NCI-H446 (cell line): ENCODE measurements at places on chromosomes 1 and 21.
A peak's percentile ranks its signal among the peaks of the same experiment; 100 is the strongest.

DNA sequence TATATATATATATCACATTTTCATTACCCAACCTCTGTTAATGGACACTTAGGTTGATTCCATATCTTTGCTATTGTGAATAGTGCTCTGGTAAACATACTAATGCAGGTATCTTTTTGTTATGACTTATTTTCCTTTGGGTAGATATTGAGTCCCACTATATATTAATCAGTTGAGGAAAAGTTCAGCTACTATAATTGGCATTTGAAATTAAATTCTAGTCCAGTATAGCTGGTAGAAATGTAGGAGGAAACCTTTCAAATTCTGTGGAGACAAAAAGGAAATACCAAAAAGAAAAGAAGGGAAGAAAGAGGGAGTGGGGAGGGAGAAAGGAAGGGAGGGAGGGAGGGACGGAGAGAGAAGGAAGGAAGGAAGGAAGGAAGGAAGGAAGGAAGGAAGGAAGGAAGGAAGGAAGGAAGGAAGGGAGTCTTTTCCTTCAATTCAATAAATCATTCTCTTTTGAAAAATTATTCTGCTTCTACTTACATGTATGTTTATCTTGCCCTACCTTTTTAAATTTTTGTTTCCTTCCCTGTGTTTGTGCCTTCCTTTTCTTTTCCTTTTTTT lies 311.9 kb downstream of the TPR start:
- DNase-seq: no peak

DNA sequence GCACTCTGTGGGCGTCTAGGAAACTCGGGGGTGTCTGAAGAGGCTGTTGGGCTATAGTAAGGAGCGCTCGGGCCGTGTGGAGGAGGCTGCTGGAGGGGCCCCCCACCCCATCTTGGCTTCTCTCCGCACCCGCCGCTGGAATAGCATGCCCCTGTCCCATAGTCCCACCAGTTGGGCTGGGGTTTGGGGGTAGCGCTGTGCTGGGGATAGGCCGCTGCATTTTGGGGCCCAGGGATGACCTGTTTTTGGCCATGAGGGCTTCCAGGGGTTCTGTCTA lies 511 bp downstream of the EFNA3 start:
- no peak for DNase-seq

GRCh38 chr1:213380865-213381264 lies 329.8 kb downstream of the RPS6KC1 start:
- no peak for DNase-seq

DNA sequence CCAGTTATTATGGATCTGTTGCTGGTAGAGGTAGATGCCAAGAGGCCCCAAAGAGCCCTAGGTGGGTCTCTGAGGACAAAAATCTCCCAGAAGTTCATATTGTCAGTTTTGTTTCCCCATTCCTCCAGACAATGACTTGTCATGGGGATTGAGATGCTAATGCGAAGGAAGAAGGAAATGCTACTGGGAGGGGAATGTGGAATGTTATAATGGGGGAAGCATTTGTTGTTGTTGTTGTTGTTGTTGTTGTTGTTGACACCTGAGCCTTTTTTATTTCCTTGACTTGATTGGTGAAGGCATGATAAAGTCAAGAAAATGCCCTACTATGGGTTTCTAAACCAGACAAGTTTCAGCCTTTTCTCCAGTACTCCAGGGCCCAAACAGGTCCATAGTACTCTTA lies 108.9 kb downstream of the BEND5 start:
- no peak for DNase-seq

GRCh38 chr1:162703708-162704107 lies 71.4 kb downstream of the DDR2 start:
- no peak for DNase-seq

GRCh38 chr1:236858165-236858564 lies 63.1 kb downstream of the MTR start:
- no peak for DNase-seq

DNA sequence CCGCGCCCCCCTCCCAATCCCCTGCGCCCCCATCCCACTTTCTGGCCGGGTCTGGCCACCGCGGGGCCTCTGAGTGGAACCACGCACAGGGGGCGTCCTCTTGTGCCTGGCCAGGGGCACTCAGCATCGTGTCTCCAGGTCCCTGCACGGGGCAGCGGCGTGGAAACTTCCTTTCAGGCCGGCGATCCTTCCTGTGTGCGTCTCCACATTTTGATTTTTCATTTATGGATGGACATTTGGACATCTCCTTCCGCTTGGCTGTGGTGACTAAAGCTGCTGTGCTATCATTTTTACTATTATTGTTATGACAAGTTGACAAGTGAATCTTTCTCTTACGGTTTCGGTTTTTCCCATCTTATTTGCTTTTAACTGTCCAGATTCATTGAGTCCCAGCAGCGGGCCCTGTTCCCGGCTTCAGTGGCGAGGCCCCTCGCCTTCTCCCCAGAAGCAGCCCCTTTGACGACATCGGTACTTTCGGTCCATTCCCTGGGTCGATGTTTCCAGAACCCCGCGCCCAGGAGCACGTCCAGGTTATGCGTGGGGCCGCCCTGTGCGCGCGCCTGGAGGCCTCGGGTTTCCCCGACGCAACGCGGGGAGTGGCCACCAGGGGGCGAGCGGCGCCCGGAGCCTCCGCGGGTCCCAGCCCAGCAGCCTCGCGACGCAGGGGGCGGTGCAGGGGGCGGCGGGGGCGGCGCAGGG lies 12.4 kb upstream of the SLC19A1 start:
- peak; percentile 27 for DNase-seq

GRCh38 chr1:40053138-40053887 lies 12.8 kb downstream of the CAP1 start:
- no peak for DNase-seq

DNA sequence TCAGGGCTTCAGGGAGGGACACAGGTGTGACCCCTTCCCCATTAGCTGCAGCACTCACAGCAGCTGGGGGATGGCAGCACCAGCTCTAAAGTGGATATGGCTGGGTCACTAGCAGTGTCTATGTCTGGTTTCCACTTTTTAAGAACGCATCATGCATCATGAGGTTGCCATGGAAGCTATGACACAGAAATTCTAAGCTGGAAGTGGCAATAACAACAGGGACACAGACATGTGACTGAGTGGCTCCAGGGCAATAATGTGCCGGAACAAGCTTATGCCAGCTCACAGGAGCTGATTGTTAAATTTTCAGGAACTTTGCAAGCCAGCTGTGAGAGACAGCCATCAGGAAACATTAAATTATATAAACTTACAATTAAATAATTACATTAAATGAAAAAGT lies 51.2 kb upstream of the NFASC start:
- no peak for DNase-seq

GRCh38 chr1:11789126-11790067 lies 16.4 kb downstream of the MTHFR start:
- DNase-seq: no peak

DNA sequence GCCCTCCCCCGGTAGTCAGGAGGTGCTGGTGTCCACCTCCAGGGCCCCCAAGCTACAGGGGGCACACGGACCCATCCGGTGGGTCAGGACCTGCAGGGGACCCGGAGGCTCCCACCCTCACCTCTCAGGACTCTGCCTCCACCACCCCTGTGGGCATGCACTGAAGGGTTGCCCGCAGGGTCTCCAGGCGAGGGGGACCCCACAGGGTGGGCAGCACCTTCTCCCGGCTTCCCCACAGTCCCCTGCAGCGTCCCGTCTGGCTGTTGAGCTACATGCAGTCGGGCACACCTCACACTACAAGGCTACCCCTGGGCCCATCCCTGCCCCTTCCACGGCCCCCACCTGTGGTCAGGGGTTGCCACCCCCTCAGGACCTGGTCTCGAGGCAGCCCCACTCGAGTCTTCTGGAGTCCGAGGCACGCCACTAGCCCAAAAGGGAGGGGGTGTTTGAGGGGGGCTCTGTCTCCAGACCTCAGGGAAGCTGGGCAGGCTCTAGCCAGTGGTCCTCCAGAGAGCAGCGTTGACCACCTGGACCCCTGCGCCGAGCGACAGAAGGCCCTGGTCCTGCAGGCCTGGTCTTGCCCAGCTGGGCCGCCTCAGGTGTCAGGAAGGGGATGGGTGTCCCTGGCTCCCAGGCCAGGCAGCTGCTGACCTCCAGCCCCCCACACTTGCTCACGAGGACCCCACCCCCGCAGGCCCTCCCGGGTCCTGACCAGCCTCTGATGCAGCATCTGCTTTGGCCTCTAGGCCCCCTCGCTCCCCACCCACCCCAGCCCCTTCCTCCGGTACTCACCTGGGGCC lies 9.6 kb downstream of the PARS2 start:
- DNase-seq: no peak

- DNase-seq: peak; percentile 82
Measured at GRCh38 chr1:118204648-118205047, 19.6 kb upstream of the SPAG17 start.

GRCh38 chr1:25863486-25864262 lies 4.4 kb upstream of the AUNIP start:
- DNase-seq: no peak

DNA sequence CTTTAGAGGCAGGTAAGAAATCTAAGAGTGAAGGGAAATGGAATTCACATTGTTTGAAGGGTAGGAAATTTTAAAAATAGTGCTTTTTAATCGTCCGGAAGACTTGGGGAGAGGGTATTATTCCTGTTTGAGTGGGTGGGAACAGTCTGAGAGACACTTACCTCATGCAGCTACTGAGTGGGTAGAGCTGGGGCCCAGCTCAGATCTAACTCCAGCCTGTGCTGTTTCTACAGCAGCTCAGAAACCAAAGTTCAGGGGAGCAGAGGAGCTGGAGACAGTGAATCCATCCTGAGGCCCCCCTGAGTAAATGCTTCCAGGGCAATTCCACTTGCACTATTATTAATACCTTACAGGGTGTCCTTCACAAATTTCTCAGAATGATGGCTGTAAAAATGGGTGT lies 63.8 kb downstream of the FGGY start:
- no peak for DNase-seq

GRCh38 chr1:78902641-78903040 lies 103.9 kb downstream of the ADGRL4 start:
- no peak for DNase-seq

GRCh38 chr1:180851995-180852887 lies 60.5 kb upstream of the KIAA1614 start:
- no peak for DNase-seq

DNA sequence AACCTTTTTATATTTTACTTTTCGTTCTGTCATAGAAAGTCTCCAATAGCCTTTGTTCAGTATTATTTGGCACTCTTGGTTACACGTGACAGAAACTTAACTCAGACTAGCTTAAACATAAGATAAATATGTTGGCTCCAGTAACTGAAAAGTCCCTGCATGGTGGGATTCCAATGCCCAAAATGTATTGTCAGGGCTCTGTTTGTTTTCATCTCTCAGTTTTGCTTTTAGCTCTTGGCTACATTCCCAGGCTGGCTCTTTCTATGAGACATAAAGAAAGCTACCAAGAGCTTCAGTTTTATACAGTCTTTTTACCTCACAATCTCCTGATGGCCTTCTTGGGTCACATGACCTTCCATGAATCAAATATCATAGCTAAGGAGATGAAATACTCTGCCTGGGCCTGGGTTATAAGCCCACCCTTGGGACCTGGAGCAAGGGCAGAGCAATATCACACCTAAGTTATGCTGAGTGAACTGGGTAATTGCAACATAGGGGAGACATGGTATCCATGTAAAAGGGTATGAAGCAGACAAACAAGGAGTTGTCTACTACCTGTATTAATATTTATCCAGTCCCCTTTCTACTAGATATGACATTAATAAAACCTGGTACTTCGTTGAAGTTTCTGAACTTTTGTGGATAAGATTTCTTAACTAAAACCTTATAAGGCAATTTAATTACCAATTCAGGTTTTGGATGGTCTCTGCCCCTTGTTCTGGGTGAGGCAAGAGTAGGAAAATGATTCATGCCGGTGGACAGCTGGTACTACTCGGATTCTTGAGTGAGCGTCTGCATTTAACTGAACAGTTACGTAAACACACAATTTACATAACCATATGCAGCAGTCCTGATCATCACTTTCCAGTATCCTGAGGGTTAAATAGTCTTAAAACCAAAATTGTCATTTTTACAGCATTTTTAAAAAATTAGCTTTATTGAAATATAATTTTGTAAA lies 442.3 kb downstream of the GPATCH2 start:
- no peak for DNase-seq

DNA sequence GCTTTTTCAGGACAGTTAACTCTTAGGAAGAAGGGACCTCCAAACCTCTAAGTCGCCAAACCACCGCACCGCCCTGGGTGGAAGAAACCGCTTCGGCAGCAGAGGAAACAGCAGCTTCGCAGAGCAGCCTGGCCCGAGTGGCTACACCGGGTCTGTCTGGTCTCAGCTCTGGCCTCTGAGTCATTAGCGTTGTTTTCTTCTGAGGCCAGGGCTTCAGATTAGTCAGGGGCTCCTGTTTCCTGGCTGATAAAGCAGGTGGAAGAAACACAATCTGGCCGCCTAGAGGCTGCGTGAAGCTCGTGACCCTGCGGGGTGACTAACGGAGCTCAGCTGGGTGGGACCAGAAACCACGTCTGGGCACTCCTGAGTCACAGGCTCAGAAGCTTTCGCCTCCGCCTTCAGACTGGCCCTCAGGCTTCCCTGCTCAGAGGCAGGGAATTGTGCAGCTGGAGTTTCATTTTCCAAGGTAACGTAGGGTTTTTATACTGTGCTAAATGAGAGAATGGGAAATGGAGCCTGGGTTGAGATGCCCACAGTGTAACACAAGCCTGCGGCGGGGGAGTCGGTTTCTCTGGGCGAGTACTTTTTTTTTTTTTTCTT lies 44.9 kb downstream of the CHAF1B start:
- DNase-seq: no peak
